H54 (cell line): ENCODE measurements at places on chromosomes 5 and 9.

GRCh38 chr9:124795881-124796431, 19.0 kb downstream of the OLFML2A start:
- no peak for DNase-seq

DNA sequence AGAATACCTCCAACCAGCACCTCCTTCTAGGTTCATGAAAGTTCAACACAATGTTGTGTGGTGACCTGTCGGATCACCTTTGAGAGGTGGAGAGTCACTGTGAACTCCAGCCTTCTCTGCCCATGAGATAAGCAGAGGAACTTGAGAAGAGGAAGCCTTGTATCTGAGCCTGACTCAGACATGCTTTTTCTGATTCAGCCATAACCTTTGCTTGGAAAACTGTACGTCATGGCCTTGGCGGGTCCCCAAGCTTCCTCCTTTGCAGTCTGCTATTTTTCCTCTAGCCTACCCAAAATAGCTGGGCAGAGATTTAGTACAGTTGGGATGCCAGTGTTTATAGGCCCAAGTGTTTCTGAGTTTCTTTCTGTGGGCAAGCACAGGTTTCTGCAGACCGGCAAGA, 274.7 kb downstream of the CETN3 start:
- no peak for DNase-seq

GRCh38 chr5:82523633-82524032, 245.5 kb upstream of the RPS23 start:
- DNase-seq = no peak

DNA sequence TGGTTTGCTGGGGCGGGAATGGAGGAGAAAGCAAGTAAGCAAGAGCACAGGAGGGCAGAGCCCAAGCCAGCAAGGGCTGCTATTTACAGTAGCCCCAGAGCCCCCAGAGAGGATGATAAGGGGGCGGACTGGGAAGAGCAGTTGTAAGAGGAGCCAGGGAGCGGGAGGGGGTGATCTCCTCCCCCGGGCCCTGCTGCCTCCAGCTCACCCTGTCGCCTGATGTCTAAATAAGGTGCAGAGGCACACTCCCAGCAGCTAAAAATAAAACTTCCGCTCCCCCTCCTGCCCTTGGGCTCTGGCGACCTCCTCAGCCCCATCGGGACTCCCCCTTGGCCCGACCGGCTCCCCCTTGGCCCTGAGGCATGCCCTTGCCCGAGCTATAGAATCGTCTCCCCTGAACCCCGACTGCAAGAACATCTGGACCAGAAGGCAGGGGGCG, 14.4 kb upstream of the CCDC69 start:
- no peak for DNase-seq

GRCh38 chr5:141657937-141658545, 6.8 kb upstream of the FCHSD1 start:
- DNase-seq = peak; percentile 82

- DNase-seq = no peak
Measured at GRCh38 chr5:71892641-71893365, 173.7 kb downstream of the CARTPT start.

- DNase-seq = no peak
Measured at GRCh38 chr5:129377504-129377903, 82.6 kb upstream of the ADAMTS19 start.

DNA sequence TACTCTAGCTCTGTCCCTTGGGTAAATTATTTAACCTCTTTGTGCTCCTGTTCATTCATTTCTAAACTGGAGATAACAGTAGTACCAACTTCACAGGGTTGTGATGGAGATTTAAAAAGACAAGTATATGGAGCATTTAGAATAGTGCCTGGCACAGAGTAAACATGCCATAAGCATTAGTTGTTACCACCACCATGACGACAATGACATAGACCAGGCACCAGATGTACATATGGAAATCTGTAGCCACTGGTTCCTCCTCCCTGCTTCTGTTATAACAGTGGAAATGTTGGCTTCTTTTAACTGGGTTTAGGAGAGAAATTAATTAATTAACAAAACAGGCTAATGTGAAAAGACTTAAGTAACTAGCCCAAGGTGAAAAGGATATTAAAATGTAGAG, 217.5 kb downstream of the DENND1A start:
- DNase-seq = no peak

GRCh38 chr9:25519286-25519685, 159.0 kb downstream of the TUSC1 start:
- DNase-seq = no peak

GRCh38 chr9:120107138-120107537, 472.8 kb downstream of the CDK5RAP2 start:
- no peak for DNase-seq

DNA sequence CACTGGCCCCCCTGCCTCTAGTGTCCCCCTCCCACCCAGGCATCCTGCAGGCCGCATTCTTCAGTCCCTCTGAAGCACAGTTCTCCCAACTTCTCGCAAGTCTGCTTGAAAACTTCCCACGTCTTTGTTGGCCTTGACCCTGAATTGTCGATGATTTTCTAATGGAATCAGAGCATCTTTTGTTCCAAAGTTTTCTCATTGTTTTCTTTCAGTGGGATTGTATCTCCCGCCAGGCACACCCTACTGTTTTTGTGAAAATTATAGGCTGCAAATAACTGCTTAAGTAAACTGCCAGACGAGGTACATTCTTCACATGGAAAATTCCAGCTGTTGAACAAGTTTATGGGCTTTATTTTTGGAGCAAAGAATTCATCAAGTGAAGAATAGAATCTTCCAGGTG, 122.6 kb upstream of the SLC25A48 start:
- DNase-seq = no peak

DNA sequence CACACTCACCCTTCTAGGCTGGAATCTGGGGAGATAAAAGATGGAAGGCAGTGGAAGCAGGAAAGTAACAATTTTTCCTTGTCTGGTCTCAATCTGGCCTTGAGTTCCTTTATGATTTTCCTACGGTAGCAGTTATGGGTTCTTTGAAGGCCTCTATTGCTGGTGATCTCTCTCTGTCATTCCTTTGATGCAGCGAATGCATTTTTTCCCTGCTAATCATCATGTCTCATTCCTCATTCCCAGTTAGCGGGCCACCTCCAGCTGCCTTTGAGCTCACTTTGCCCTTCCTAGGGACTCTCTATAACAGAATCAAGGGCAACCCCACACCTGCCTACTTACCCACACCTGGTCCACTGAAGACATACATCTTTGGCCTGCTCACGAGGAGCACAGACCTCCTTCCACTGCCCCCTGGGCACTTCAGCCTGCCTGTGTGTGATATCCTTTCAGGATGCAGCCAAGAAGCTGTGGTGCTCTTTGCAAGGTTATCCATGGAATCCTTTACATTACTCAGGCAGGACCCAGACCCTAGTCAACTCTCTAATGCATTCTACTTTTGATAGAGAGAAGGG, 191.7 kb downstream of the DRD1 start:
- DNase-seq = no peak

DNA sequence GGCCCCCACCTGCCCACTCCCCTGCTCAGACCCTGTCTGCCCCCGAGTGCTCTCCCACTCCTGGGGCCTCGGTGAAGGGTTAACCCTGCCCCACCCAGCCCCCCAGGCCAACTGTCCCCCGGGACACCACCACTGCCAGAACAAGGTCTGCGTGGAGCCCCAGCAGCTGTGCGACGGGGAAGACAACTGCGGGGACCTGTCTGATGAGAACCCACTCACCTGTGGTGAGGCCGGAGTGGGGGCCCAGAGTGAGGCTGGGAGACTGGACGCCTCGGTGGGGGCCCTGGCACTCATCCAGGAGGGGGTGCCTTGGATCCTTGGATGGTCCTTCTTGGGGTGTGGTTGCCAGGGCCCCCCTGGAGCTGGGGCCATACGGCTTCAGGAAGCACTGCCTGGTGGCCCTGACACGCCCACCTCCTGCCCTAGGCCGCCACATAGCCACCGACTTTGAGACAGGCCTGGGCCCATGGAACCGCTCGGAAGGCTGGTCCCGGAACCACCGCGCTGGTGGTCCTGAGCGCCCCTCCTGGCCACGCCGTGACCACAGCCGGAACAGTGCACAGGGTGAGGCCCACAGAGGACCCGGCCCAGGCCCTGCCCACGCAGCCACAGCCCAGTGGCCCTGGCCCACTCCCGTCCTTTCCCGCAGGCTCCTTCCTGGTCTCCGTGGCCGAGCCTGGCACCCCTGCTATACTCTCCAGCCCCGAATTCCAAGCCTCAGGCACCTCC, 2.1 kb downstream of the MAMDC4 start:
- DNase-seq = no peak

- no peak for DNase-seq
Measured at GRCh38 chr9:135858491-135859185, 48.7 kb downstream of the CAMSAP1 start.

GRCh38 chr5:76525956-76526355, 97.2 kb downstream of the F2RL2 start:
- no peak for DNase-seq

DNA sequence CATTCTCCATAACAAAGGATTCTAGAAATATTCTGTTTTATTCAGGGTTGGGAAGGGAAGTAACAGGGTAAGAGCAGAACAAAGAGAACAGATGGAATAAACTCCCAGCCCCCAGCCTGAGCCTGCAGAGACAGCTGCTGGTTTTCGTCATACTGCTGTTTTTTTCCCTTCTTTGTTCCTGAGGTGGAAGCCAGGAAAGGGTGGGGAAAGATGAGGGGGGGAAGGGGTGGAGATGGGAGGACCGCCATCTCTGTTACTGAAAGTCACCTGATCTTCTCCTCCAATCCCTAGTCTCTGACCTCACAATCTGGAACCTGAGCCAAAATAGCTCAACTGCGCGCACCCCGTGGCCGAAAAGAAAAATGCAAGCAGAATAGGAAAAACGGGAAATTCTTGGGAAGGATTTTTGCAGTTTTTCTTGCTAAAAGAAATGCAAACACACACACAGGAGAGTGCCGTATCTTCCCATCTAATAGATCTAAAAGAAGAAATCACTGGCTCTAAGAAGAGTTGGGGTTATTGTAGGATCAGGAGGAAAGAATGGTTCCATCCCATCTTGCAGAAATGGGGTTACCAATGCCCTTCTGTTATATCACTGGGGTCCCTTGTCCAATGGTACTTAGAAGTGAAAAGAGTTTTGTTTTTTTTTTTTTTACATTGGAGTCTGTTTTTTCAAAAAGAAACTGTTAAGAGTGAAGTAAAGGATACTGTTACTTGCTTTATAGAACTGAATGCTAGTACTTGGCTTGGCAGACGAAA, 57.9 kb downstream of the DIAPH1 start:
- peak; percentile 35 for DNase-seq

- DNase-seq = no peak
Measured at GRCh38 chr5:113450929-113451328, 16.1 kb upstream of the TSSK1B start.

DNA sequence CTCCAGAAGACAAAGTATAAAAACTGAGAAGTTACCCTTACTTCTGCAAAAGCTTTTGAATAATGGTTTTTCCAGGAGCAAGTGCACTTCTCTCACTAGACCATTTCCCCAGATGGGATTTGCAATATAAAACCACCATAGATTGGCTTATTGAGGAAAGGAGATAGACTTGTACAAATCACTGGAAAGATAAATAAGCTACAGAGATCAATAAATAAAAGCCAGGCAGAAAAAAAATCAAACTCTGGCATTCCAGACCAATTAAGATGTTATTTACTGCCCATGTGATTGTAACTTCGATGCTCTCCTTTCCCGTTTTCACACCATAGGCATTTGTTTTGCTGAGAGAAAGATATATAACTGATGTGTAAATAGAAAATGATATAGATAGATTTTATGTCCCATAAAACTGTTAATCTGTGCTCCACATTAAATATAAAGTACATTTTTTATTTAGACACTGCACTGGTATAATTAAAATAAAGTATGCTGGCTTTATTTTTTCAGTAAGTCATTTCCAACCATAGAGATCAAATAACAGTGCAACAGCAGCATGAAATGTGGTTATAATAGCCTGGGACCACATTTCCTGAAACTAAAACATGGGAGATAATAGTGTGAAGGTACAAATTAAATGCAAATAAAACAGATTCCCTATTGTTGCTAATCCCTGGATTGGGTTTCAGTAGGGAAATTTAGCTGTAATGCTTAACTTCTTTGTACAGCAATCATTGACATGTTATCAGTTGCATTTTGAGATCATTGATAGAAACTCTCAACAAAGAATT, 177.7 kb downstream of the NR2F1-AS1 start:
- no peak for DNase-seq

DNA sequence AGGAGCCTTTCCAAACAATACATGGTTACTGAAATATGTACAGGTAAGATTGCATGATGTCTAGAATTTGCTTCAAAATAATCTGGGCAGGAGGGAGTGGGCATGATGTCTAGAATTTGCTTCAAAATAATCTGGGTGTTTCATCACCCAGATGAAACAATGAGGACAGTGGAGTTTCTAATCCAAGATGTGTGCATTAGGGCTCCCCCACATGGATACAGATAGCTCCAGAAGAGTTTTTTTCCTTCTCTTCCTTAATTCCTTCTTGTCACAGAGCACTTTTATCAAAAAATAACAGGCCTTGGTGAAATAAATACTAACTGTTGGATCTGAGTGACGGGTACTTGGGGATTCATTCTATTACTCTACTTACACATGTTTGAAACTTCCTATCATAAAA, 14.9 kb downstream of the ATOX1 start:
- DNase-seq = no peak

DNA sequence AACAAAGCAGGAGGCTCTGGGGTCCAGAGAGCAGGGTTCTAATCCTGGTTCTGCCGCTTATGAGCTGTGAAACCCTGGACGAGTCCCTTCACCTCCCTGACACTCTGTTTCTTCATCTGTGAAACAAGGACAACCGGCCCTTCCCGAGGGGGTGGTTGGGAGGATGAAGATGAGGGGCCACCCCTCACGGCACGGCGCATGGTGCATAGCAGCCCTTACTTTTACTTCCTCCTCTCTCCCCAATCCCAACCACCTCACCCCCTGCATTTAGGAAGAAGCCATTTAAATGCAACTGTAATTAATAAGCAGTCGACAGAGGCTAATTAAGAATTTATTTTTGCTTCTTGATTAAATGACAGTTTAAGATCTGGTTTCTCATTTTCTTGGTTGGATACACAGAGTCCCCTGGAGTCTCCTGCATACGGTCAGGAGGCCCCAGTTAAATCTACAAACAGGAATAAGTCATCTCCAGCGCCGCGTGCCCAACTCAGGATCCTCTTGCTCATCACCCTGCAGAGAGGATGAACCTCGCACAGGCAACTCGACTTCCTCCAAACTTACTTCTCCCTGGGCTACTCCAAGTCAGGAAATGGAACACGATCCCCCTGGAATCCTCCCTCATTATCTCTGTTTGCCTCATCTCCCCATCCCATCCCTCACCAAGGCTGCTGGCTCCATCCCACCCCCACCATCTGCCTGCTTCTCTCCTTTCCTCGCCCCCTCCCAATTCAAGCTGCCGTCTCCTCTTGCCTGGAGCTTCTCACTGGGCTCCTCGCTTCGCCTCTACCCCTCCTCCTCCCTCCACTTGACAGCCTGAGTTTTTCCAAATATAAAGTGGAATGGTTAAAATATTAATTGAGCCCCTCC, 95.9 kb downstream of the HRH2 start:
- no peak for DNase-seq

- no peak for DNase-seq
Measured at GRCh38 chr5:132011622-132012343, at the start of gene ACSL6. Gene ACSL6 (minus strand): TSS chr5:132011658. CDS start chr5:132011553, 105 bp downstream.

DNA sequence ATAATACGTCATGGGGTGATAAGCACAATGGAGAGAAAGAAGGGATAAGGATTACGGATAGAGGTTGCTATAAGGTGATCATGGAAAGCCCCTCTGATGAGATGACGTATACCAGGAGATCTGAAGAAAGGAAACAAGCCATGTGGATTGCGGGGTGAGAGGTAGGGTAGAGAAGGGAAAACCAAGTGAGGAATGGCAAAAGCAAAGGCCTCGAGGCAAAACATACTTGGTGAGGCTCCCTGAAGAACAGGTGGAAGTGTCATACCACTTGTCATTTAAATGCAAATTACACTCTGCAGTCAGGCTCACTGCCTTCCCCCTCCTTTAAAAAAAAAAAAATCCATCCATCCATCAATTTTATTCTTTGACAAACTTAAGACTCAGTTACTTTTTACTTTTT, 420.8 kb downstream of the RAB3C start:
- DNase-seq = no peak
